ENCODE measurements at places on chromosomes 2 and 18. TPM values are rescaled to one million over a fixed set of nuclear protein-coding genes. Genes with fewer than 3 reads are reported as not detected.
A peak's percentile ranks its signal among the peaks of the same experiment; 100 is the strongest.

- peak; percentile 24 for DNase-seq
Measured at GRCh38 chr18:49769047-49769728, 44.1 kb downstream of the ACAA2 start.

DNA sequence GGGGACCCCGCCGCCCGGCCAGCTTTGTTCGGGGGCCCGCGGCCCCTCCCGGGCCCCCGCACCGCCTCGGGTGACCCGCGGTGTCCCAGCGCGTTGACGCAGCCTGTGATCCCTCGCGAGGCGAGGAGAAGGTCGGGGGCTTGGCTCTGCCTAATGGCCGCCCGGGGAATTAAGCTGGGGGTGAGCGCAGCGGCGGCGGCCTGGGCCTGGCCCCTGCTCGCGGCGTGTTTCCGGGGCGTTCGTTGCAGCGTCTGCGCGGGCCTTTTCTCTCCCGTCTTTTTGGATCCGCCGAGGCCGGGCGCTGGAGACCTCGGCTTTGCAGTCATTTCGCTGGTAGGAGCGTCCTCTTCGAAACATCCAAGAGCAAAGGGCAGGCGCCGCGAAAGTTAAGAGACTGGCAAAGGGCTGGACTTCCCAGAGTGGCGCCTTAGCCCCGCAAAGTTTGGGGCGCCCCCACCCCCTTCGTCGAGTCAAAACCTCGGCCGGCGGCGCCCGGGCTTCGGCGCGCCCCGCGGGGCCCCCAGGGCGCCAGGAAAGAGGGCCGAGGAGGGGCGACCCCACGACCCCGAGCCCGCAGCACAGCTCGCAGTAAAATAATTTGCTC, 1.3 kb downstream of the SALL3 start:
- no peak for DNase-seq

- no peak for DNase-seq
Measured at GRCh38 chr18:70246061-70246466, 40.6 kb upstream of the RTTN start.

- DNase-seq = no peak
Measured at GRCh38 chr2:143734507-143734906, 605.3 kb downstream of the ARHGAP15 start.

DNA sequence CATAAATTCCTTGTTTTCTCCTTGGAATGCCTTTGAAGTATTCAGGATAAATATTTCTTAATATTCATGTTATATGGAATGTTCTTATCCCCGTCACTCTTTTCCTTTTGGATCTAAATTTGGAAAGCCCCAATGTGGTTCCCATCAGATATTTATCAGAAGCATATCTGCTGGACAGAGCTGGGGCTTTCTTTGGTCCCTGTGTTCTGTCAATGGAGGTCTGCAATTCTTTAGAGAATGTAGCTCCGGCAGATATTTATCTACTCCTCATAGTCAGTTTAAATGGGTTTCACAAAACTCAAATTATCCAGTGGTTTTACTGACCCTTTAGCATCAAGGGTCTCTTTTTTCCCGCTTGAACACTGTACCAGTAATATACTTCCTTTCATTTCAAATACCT, 167.8 kb upstream of the SCN7A start:
- DNase-seq = no peak

DNA sequence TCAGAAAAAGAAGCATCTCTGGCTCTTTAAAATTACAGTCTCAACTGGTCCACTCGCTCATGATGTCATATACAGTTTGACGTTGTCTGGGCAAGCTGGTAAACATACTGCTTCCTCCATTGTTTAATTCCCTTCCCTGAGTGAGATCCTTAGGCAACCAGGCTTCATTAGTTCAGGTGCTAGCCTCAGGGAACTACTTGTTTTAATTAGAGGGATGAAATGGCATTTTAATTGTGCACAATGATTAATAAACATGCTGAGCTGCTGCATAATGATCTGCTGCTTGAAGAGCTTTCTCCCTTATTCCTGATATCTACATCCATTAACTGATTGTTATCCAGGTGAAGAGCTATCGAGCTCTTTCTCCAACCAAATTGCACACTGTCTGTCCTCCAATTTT, 195.6 kb upstream of the ETAA1 start:
- DNase-seq = no peak

DNA sequence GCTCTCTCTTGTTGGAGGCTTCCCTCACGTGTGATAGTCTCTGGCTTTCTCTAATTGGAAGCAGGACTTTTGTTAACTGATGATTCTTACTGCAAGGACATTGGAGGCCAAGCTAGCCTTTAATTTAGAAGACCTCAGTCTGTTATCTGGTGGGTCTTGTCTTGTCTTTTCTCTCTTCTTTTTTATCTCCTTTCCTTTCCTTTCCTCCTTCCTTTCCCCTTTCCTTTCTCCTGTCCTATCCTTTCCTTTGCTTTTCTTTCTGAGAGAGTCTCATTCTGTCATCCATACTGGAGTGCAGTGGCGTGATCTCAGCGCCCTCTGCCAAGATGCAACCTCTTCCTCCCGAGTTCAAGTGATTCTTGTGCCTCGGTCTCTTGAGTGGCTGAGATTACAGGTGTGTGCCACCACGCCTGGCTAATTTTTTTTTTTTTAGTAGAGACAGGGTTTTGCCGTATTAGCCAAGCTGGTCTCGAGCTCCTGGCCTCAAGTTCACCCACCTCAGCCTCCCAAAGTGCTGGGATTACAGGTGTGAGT, 18.1 kb downstream of the CCNYL1 start:
- no peak for DNase-seq

- DNase-seq = no peak
Measured at GRCh38 chr2:207200136-207200535, 34.4 kb upstream of the KLF7 start.

GRCh38 chr18:26454192-26454591, 94.2 kb downstream of the KCTD1 start:
- no peak for DNase-seq

GRCh38 chr2:86489542-86489941, 48.4 kb downstream of the KDM3A start:
- DNase-seq = no peak

- DNase-seq = no peak
Measured at GRCh38 chr18:77153404-77153803, 20.8 kb upstream of the MBP start.

- no peak for DNase-seq
Measured at GRCh38 chr2:223044092-223044836, 7.7 kb upstream of the KCNE4 start.

- DNase-seq = no peak
Measured at GRCh38 chr2:24919037-24919505, 966 bp downstream of the ADCY3 start.

DNA sequence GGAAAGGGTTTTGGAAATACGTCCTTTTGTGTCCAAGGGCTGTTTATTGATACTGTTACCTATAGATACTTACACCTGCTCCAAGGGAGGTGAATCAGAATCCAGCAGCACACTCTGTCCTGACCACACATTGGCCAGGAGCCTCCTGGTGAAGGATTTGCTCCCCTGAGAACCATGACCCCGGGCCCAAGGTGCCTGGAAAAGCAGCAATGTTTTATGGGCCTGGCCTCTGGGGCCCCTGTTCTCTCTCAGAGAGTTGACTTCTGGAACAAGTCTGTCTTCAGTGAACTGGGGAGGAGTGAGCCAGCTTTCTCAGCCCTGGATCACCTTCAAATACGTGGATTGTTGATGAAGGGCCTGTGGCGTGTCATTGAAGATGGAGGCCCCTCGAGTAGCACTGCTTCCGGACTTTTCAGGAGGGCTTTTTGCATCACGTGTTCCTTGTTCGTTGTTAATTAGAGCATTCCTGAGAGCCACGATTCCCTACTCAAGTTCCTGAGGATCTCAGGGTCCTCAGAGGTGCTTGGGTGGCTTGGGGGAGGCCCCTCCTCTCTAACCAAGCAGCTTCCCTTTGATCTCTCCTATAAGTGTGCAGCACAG, 78.5 kb upstream of the RPL31 start:
- DNase-seq = peak; percentile 58

- DNase-seq = no peak
Measured at GRCh38 chr2:118675531-118675930, 171.9 kb downstream of the EN1 start.

- no peak for DNase-seq
Measured at GRCh38 chr2:127428057-127428814, 10.0 kb downstream of the PROC start.

- no peak for DNase-seq
Measured at GRCh38 chr2:113965228-113965627, 75.3 kb downstream of the ACTR3 start.

GRCh38 chr2:69798290-69798908, 31.1 kb upstream of the GMCL1 start:
- no peak for DNase-seq

DNA sequence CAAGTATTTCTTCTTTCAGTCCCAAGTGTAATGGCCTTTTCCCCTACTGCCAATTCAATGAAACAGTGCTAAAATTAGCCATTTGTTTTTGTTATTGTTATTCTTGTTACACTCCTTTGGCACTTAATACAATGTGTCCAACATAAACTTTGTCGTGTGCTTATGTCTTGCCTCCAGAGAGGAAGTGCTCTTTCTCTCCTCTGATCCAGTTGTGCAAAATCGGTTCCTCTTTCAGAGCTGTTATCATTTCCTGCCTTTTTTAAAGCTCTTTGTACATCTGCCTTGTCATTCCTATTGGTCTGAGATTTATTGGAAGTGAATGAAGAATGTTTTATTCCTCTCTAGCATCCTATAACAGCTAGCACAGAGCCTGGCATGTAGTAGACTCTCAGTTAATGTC, 623.2 kb upstream of the ID2 start:
- DNase-seq = no peak

GRCh38 chr2:102180687-102180999, 6.2 kb upstream of the IL1RL2 start:
- no peak for DNase-seq

DNA sequence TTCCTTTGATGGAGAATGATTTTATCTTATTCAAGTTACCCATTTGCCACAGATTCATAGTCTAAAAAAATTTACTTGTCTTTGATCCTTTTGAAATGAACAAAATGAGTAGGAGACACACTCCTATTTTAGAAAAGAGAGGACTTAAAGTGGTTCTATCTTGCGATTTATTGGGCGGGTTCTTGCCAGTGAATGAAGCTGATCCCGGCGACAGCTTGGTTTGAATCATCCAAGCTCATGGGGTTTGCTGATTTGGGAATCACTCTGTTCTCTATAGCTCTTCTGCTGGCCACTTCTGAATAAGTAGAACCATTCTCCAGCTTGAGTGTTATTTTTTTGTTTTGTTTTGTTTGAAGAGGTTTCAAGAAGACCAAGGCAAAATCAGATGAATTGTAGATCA, 25.5 kb upstream of the PPP1CB start:
- no peak for DNase-seq

GRCh38 chr2:201269764-201270163, 9.4 kb downstream of the CASP8 start:
- DNase-seq = no peak

DNA sequence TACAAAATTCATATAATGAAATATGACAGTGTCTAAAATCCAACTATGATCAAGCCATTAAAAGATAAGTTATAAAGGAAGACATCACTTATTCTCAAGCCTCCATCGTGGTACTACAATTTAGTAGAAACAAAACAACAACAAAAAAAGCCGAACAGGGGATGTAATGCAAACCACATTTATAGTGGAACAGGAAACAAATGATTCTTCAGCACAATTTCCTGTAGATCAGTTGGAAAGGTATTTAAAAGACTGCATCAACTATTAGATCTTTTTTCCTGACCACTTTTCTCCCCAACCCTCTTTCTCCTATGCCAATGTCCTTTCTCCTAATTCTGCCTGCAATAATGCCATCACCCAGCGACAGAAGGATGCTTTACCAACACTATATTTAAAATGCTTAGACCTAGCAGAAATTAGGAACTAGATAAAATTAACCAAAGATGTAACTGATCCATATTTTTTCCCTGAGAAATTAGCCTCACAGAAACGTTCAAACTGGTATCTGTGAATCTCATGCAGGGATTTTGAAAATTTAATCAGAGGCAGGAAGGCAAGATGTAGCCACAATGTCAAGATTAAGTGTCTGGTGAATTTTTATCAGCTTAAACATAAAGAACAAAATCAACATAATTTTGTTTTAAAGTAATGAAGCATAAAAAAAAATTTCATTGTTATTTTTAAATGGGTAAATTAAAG, 271.4 kb downstream of the TCF4 start:
- no peak for DNase-seq

DNA sequence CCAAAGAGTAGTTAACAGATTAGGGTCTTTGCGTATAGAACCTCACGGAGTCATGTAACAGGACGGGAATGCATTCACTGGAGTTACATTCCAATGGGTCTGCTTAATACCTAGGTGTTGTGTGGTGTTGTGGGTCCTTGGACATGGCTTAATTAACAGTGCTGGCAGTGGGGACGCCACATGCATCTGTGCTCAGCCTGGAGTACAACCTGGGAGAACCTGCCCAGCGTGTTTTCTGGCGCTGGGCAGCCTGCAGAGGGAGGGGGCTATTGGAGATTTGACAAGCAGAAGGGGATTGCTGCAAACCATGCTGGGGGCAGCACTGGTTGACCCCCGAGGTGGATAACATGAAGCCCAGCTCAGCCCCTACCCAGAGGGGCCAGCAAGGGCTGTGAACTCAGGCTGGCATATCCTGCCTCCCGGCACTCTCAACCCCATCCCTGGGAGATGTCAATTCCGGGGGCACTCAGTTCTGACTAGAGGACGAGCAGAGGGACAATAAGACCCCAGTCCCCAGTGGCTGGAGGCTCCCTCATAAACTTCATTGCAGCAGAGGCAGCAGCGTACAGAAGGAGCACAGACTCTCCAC, 29.3 kb upstream of the COPS8 start:
- DNase-seq = no peak

DNA sequence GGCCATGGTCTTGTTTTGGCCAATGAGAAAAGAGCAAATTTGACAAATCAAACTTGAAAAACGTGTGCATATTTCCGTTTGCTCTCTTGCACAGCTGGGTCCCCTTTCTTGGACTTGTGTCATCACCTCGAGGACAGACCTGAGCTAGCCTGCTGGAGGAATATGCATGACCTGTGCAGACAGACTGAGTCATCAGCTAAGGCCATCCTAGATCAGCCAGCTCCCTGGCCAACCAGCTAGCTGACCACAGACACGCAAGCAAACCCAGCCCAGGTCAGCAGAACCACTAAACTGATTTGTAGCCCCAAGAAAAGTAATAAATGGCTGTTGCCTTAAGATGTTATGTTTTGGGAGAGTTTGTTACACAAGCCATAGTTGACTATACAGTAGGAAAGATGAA, 61.3 kb upstream of the PAX3 start:
- DNase-seq = no peak

The ACMSD gene
- polyA plus RNA-seq = 0.46 TPM

The PDCL3 gene
- 19.2 TPM for polyA plus RNA-seq

The MARCHF4 gene
- polyA plus RNA-seq = 0.95 TPM

The CACNB4 gene
- not detected for polyA plus RNA-seq

The TMEM178A gene
- 5.0 TPM for polyA plus RNA-seq

The GLI2 gene
- polyA plus RNA-seq = 1.2 TPM

The ZSWIM2 gene
- not detected for polyA plus RNA-seq

The ST8SIA3 gene
- 0.25 TPM for polyA plus RNA-seq

The OSBPL1A gene
- 34.9 TPM for polyA plus RNA-seq

The SERPINB10 gene
- not detected for polyA plus RNA-seq

The TNFRSF11A gene
- polyA plus RNA-seq = 16.5 TPM

The MYL1 gene
- 19.9 TPM for polyA plus RNA-seq

The KCNE4 gene
- 2.5 TPM for polyA plus RNA-seq

The XDH gene
- polyA plus RNA-seq = 34.9 TPM

The FNDC4 gene
- polyA plus RNA-seq = 2.0 TPM

The ANKRD29 gene
- polyA plus RNA-seq = 3.5 TPM

The SEH1L gene
- 19.8 TPM for polyA plus RNA-seq
